ENCODE measurements at places on chromosomes 1 and 21.

DNA sequence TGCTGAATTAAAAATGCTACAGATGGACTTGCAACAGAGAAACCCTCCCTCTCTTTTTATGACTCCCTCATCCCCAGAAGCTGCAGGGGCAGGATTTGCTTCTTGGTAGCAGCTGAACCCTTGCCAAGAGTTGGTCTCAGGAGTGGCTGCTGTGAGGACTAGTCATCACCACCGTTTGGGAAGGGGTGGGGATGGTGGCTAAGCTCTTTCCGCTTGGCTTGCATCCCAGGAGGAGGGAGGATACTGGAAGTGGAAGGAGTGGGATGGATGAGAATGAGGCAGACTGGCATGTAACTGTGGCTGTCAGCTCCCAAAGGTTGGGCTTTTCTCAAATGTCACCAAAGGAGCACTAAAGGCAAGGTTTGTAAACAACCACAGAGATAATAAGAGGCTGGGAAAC, 50.8 kb upstream of the COL24A1 start:
- no peak for DNase-seq

GRCh38 chr1:205714190-205714905, 34.0 kb upstream of the SLC45A3 start:
- DNase-seq = no peak

DNA sequence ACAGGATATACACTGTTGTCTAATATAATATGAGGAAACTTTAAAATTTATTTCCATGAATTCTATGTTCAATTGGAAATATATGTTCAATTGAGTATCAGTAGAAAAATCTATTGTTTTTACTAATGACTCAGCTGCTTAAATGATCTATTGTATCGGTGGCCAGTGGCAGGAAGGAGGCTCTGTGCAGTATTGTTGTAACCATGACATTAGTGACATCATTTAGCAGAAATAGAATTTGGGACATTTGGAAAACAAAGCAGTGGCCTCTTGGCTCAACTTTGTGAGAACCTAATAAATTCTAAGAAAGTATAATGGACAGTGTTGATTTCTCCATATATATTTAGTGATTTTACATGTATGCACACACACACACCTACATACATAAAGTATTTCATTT, 257.4 kb downstream of the PDE4B start:
- no peak for DNase-seq

DNA sequence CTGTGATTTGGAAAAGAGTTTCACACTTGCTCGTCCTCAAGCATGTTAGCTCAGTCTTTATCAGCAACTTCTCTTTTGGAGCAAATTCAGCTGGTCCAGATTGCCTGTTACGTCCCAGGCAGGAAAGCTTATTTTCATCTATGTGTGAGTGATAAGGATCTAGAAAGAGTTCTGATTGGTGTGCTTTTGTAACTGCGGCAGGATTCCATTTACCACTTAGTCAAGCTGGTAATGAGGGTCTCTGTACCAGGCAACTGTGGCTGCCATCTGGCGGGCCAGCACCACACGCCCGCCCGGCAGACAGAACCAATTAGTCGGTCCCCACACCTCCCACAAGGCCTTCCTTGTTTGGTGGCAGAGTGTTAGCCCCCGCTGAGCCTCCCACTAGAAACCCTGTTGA, 21.0 kb downstream of the C1orf87 start:
- no peak for DNase-seq

Measured in glomerular endothelial cell (primary cell).